CD4-positive, alpha-beta T cell (primary cell): ENCODE measurements at places on chromosomes 1 and 21.
A peak's percentile ranks its signal among the peaks of the same experiment; 100 is the strongest.

DNA sequence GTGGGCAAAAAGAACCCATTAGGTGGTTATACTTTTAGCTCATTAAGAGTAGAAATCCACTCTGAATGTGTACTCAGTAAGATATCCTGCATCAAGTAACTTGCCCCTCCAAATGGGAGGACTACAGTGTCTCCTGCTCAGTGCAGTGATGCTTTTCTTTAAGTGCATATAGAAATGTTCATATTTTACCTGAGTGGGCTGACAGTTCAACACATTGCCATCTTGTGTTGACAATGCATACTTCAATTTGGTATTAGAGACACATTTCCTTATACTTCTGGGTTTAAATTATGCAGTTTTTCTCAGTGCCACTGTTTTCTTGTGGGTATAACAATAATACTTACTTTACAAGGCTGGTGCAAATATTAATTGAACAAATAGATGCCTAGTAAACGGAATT lies 318.6 kb upstream of the TMPRSS15 start:
- no peak for DNase-seq

DNA sequence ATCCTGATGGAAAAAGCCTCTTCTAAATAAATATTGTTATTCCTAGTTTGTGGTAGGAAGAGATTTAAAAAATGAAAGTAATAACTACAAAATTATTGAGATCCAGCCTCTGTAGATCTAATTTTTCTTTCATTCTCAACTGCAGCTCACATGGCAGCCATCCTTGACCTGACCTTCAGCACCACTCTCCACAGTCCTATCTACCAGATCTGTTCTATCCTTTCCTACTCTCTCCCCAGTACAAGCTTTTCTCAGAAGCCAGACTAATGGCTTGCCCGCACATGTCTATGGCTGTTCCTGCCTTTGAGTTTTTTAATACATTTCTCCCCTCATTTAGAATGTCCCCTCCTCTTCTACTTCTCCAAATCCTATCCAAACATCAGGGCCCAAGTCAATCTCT lies 51.5 kb downstream of the MACO1 start:
- no peak for DNase-seq

DNA sequence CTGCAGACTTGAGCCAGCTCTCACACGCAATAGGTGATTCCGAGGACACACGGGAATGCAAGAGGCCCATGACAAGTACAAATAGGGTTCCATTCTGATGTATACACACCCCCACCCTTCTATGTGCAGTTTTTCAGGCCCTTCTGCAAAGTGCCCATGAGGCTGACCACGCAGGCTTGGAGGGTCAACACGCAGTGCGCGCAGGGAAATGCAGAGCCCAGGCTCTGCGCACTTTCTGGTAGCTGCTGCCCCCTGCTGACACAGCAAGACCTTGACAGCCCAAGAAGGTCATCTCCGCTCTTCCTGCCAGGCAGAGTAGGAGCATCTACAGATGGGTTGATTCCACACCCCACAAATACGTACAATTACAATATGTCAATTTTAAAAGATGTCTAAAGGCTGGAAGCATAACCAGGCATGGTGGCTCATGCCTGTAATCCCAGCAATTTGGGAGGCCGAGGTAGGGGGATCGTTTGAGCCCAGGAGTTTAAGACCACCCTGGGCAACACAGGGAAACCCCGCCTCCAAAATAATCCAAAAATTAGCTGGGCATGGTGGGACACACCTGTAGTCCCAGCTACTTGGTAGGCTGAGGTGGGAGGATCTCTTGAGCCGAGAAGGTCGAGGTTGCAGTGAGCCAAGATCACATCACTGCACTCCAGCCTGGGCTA lies 18.5 kb downstream of the SH3BP5L start:
- DNase-seq, result peak; percentile 43

GRCh38 chr1:32892368-32893197 lies 6.3 kb downstream of the HPCA start:
- DNase-seq, result no peak

GRCh38 chr21:15749861-15750159 lies 20.0 kb downstream of the USP25 start:
- DNase-seq, result no peak

DNA sequence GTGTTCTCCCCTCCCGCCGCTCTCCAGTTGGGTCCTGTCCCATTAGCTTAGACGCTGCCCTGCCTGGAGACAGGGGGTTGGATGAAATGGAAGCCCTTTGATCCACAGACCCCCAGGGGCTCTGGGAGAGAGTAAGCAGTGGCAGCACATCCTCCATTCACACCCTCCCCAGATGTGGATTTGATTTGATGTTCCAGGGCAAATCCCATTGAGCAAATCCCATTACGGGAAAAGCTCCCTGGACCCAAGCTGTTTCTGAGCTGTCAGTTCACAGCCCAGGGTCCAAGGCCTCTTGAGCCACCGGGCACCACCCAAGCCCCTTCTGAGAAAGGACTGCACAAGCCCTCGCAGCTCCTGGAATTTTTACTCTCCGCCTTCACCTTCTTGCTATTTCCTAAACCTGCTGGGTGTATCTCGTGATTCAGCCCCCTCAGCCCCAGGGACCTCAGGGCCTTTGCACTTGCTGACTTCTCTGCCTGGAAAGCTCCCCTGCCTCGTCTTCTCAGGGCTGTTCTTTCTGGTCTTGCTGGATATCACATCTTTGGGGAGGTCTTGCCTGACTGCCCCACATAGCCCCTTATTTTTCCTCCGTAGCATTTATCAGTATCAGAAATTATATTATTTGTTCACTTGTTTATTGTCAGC lies 101.1 kb downstream of the PAX7 start:
- no peak for DNase-seq

- DNase-seq, result no peak
Observed at GRCh38 chr1:15343729-15344128, 66.0 kb upstream of the EFHD2 start.

DNA sequence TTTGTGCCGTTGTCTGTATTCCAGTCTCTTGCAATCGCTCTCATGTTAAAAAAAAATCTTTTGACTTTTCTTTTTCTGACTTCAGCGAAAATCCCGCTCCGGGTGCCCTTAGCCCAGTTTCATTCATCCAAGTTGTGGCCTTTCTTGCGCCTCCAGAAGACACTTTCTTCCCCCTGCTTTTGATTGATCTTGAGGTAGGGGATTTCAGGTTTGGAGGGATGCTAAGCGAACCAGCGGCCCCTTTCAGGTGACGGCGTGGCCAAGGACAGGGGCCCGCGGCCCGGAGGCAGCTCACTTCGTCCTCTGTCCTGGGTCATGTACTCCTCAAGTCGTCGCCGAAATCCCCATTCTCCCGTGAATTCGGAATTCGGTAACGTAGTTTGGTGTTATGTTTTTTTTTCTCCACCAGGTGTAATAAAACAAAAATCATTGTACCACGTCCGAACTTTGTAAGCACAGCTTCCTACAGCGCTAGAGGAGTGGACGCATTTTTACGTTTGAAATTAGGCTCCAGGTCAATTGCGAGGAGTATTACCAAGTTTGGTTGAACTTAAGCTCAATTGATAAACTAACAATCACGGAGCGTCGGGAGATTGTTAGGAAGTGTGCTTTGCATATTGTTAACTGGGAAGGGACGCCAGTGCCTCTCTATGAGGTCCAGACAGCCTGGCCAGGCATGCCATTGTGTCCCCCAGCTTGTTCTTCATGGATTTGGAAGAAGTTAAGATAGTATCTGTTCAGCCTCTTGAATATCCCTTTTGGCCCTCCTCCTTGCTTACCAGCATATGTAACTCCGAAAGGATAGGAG lies 1.1 kb downstream of the MRPS6 start:
- no peak for DNase-seq

DNA sequence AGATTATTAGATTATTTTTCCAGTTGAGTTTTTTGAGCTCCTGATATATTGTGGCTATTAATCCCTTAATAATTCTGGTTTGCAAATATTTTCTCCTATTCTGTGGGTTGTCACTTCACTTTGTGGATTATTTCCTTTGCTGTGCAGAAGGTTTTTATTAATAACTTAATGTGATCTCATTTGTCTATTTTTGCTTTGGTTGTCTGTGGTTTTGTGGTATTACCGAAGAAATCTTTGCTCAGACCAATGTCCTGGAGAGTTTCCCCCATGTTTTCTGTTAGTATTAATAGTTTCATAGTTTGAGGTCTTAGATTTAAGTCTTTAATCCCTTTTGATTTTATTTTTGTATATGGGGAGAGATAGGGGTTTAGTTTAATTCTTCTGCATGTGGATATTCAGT lies 7.1 kb upstream of the TBX19 start:
- no peak for DNase-seq
